ENCODE measurements at places on chromosomes 16 and 17. TPM values are rescaled to one million over a fixed set of nuclear protein-coding genes. Genes with fewer than 3 reads are reported as not detected.
A peak's percentile ranks its signal among the peaks of the same experiment; 100 is the strongest.

CSHL1 gene
- total RNA-seq: not detected

GPR179 gene
- total RNA-seq: 0.20 TPM

DNA sequence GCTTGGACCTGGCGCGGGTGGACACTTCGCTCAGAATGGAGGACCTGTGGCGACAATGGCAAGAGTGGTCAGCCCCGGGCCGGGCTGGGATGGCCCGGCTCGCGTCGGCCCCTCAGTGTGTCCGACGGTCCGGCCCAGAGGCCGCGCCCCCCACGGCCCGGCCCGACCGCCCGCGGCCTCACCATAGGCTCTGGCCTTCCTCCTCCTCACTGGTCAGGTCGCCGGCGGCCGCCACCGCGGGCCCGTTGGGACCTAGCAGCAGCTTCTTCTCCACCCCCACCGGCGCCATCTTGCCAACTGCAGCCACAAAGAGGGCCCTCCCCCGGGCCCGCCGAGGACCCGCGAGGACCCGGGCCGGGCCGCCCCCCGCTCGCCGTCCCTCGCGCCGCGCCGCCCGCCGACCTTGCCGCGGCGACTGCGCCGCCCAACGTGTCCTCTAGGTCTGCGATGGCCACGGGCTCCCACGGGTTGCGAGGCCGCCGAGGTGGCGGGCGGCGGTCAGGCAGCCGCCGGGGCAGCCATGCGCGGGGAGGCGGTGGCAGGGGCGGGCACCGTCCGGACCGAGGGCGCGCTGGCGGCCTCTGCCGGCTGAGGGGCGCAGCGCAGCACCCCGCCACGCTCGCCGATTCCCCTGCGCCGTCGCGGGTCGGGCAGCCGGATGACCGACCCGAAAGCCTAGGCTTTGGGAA lies at the start of gene DYNC1LI2:
TSS of gene DYNC1LI2 (minus strand) at position 307 of the 689 bp plus-strand sequence. CDS start at position 289, 18 bp downstream.
- peak; percentile 83 for DNase-seq

GRCh38 chr16:17224879-17225281 lies 245.9 kb downstream of the XYLT1 start:
- DNase-seq: no peak

DNA sequence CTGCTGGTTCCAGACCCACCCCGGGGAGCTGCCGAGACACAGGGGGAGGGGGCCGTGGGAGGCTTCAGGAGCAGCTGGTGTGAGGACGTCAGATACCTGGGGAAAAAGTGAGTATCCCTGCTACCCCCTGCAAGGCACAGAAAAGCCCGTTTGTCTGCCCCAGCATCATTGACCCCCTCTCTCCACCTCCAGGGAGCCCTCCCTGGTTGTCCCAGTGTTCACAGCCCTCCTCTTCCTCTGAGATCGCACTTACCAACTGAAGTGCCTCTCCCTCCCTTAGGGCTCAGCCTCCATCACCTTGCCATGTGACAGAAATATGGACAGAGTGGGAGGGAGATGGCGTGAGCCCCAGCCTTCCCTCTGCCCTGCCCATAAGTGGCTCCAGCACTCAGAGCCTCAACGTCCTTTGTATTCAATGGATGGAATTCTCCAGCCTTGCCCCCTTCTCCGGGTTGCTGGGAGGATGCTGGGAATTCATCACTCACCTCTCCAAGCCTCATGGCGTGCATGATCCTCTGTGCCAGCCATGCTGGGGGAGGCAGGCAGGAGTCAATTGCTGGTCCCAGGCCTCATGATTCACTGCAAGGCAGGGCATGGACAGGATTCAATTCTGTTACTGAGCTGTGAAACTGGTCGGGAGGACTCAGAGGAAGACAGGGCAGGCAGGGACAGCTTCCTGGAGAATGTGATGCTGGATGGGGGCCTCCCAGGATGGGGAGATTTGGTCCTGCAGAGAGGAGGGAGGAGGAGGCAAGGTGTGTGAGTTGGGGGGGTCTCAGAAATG lies 14.6 kb downstream of the SPNS3 start:
- DNase-seq: no peak

- no peak for DNase-seq
Measured at GRCh38 chr16:64380751-64381150, 741.1 kb downstream of the CDH11 start.

- DNase-seq: no peak
Measured at GRCh38 chr16:57813466-57813865, 11.2 kb upstream of the KIFC3 start.

All from neural crest cell (in vitro differentiated cells).